ENCODE measurements at places on chromosomes 12 and 14.

DNA sequence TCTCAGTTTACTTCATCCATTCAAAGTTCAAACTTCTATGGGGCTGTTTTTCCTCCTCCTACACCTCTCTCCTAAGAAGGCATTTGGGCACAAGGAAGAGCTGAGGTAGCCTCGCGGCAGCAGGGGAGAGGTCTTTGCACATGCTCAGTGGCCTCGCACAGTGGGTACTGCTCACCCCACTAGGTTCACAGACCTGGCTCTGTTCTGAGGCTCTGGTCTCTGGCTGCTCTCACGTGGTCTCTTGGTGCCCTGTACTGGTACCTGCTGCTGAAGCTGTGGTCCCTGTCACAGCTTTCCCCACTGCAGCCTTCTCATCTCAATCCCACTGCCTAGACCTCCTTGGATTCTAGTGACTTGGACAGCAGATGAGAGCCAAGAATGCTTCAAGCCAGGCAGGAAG is 134.7 kb upstream of the CRY1 start:
- no peak for DNase-seq

DNA sequence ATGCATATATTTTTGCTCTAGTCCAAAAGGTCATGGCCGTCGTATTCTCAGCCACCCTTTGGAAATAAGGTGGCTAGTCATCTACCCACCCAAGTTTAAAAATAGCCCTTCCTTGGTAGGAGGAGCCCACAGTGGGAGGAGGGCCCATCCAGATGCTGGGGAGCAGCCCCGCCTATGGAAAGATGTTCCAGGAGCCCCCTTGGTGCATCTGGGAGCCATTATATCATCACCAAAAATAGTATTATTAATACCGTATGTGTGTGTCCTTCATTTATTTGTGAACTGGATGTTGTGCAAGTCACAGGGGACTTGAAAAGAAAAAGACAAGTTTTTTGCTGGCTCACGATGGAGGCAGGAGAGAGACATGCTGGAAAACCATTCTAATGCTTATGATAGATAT is 34.0 kb downstream of the EMP1 start:
- peak; percentile 15 for DNase-seq

- DNase-seq = peak; percentile 75
Measured at GRCh38 chr12:131287938-131288764, 334.4 kb downstream of the ADGRD1 start.

DNA sequence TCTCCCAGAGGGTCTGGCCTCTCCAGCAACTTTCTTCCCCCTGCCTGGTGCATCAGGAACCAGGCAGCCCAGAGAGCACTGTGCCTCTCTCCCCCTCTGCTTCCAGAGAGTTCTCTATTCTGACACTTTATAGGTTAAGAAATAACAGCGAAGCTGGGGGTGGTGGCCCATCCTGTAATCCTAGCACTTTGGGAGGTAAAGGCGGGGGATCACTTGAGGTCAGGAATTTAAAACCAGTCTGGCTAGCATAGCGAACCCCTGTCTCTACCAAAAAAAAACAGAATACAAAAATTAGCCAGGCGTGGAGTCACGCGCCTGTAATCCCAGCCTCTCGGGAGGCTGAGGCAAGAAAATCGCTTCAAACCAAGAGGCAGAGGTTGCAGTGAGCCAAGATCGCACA is 58.3 kb downstream of the ESRRB start:
- no peak for DNase-seq

DNA sequence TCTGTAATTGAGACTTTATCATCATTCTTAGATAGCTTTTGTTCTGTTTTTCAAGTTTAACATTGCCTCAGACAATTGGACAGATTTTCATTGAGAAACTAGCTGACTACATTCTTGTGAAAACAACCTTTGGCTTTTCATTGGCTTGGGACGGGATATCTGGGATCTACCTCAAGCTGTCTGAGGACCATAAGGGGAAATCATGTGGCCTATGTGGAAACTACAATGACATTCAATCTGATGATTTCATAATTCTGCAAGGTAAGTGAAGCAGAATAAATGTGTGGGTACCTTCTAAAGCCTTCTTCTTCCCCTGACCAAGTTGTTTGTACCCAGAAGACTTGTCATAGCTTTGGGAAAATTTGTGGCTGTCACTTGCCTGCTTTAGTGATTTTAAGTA is 133.5 kb downstream of the OTOGL start:
- DNase-seq = no peak

DNA sequence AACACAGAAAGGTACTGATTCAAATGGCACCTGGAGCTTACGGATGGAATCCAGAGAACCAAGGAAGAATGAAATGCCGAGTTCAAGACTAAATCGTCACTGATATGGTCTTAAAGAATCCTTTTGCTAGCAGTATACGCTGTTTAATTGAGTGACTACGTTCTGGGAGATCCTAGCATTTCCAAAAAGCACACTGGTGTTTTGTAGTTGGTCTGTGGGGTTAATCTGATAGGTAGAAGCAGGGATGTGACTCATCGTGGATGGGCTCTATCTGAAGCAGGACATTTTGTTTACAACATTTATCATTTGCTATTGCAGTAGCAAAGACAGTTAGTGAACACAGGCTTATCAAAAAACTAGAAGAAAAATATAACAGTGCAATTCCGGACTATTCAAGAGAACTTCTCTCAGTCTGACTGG is 169.2 kb upstream of the HMGA2 start:
- no peak for DNase-seq
